Motor neuron (in vitro differentiated cells): ENCODE measurements at places on chromosomes 3 and 15.

DNA sequence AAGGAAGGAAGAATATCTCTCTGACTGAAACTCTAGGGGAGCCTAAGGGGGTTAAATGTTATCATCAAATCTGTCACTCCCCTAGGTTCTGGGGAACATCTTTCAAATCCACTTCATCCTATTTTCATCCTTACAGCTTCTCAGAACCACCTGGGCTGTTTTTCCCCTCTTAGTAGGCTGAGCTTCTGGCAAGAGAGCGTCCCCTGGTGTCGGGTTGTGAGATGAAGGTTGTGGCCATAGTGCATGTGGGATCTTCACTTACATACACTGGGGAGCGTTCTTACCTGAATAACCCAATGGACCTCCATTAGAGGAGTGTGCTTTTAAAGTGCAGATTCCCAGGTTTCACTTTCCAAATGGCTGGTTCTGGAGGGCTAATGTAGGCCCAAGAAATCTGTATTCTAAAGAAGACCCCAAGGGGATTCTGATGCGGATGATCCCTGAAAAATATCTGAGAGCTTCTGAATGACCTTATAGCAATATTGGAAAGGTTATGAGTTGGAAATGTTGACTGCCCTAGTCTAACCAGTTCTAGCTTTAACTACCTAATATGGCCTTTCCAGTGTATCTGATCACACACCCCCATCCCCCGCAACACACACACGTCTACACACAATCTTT, 663.7 kb downstream of the AGBL1 start:
- ATAC-seq = no peak

GRCh38 chr15:51874751-51875644, 45.5 kb downstream of the TMOD3 start:
- ATAC-seq = peak; percentile 81

DNA sequence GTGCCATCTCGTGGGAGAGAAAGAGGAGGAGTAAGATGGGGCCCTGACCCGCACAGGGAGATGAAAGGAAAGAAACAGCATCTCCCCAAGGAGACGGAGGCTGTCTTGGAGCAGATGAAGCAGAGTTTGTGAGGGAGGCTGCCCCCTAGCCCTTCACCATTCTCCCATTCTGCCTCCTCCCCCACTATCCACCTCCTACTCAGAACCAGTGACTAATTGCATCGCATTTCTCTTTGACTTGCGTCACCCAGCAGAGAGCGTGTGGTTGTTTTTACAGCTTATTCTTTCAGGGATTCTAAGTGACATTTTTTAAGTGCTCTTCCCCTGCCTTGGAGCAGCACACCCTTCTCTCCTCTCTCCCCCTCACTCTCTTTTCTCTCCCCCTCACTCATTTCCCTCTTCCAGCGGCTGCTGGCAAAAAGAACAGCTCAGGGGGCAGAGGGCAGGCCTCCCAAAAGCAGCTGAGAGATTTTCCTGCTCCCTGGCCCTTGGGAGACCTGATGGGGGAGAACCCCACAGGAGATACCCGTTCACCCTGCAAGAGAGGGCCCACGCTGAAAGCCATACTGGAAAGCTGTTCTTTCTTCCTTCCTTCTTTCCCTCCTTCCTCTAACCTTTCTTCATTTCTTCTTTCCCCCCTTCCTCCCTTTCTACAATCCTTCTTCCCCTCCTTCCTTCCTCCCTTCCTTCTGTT, 91.8 kb downstream of the MRPL46 start:
- ATAC-seq = peak; percentile 69

GRCh38 chr3:153137626-153138025, 24.4 kb upstream of the RAP2B start:
- no peak for ATAC-seq

- no peak for ATAC-seq
Measured at GRCh38 chr3:72120806-72121778, 336.1 kb upstream of the PROK2 start.

DNA sequence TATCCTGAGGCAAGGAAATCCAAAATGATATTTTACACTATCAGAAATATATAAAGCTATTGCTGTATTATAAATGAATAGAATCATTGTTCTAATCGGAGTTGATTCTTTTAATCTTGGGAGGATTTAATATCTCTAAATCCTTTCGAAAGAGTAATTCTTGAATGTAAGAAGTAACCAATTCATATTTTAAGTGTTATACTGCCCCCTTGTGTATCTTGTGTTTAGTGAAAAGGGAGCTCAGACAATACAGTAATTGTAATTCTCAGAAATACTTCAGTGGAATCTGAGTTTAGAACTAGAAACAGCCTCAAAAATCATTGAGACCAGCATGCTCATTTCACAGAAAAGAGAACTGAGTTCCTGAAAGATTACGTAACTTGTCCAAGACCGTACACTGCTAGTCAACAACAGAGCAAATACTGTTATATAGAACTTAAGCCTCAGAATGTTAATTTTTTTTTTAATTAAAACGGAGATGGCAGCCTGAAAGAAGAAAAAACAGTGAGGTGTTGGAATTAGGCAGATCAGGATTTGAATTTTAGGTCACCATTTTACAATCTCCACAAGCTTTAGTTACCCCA, 42.9 kb downstream of the PLCH1 start:
- ATAC-seq = no peak

- no peak for ATAC-seq
Measured at GRCh38 chr3:105388176-105388575, 21.5 kb downstream of the ALCAM start.

- no peak for ATAC-seq
Measured at GRCh38 chr3:169090559-169090958, 573.0 kb downstream of the MECOM start.

DNA sequence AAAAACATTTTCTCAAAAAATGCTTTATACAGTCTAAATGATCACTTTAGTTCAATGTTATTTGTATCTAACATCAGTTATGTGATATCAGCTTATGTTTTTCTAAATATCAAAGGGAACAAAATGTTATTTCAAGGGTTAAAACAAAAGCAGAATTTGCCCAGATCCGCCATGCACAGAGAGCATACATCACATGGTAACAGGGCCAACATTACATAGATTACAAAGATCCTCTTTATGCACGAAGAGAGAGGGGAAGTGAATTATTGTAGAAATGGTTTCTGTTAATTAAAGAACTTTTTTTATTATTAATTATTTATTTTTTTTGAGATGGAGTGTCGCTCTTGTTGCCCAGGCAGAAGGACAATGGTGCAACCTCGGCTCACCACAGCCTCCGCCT, 100.8 kb upstream of the MME start:
- no peak for ATAC-seq

DNA sequence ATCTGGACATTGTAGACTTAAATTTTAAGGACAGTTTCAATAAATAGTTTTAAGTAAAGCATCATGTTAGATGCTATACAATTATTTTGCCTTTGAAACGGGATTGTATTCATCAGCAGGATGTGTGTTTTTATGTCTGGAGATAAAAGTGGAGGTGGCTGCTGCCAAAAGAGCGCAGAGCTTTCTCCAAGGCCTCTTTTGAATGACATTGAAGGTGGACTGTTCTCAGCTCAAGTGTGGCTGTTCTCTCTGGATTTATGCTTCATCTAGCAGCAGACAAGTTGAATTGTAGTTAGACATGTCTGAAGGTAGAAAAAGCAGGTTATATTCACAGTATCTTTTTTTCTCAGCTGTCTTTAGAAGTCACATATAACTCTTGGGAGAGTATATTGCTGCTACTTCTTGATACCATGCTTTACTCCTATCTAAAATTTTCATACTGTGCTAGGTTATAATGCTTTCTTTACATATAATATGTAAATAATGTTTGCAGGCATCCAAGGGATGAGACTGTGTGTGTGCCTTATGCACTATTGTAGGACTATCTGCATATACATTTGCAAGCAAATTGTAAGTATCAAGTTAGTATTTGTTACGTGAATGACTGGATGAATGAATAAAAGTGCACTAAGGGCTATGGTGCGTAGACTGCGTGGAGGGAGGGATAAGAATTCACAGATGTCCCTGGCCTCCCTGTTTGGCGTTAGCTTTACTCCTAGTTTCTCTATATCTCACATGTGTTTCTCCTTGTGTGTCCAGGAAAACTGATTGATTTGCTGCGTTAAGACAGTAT, 340.1 kb downstream of the NAALADL2 start:
- ATAC-seq = no peak

DNA sequence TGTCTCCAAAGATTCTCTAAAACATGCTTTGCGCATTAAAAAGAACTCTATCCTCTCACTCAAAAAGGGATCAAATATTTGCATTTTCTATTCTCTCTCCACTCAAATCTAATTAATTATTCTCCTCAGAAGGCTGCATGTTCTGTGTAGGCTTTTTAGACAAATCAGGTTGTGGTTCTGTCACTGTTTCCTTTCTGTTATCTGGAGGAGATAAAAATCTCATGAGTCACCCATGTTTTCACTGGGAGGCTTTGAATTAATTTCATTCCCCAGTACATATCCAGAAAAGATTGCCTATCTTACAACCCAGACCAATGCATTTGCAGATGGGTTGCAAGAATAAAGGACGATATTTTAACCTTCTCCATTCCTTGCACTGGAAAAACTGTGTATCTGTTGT, 446.5 kb downstream of the GRM7 start:
- ATAC-seq = no peak

DNA sequence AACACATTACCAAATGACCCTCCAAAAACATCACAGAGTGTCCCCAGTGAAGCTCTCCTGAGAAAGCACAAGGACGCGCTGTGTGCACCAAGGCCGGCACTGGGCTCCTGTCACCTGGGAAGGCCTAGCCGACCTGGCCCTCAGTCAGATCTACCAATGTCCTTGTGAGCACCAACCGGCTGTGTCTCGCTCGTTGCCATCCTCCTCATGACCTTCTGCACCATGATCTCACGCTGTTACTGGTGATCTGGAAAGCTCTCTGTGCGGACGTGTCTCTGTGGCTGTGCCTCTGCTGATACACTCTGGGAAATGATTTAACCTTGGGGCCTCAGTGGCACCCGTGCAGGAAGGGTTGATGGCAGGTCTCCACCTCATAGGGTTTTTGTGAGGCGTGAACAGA, 24.2 kb downstream of the ZXDC start:
- no peak for ATAC-seq
